ENCODE measurements at places on chromosomes 5 and 9. TPM values are rescaled to one million over a fixed set of nuclear protein-coding genes. Genes with fewer than 3 reads are reported as not detected.

GRCh38 chr9:111037708-111038330 lies 451 bp downstream of the LPAR1 start:
- DNase-seq = peak; percentile 34
- peak overlapping the region; percentile 89 for H3K27ac ChIP-seq
- H3K4me1 ChIP-seq = no peaks in the 10 kb centered on the region
- no peaks in the 10 kb centered on the region for H3K27me3 ChIP-seq
- no peaks in the 10 kb centered on the region for H3K36me3 ChIP-seq
- H3K4me3 ChIP-seq = peak overlapping the region; percentile 65

GRCh38 chr5:179906294-179906794 lies 1.4 kb downstream of the TBC1D9B start:
- no peaks in the 10 kb centered on the region for H3K27me3 ChIP-seq
- DNase-seq = no peak
- no peaks in the 10 kb centered on the region for H3K36me3 ChIP-seq
- peak overlapping the region; percentile 68 for H3K27ac ChIP-seq

- H3K27me3 ChIP-seq = no peaks in the 10 kb centered on the region
- DNase-seq = no peak
- H3K4me3 ChIP-seq = no peak overlapping the region
- H3K4me1 ChIP-seq = no peaks in the 10 kb centered on the region
- no peak overlapping the region for H3K27ac ChIP-seq
Measured at GRCh38 chr9:27586304-27586703, 13.0 kb upstream of the C9orf72 start.

Gene ENG
- total RNA-seq = 24.3 TPM

Gene TRPM6
- total RNA-seq = 4.7 TPM

Gene IRX4
- total RNA-seq = 1.8 TPM
